ENCODE measurements at places on chromosomes 12 and 14. TPM values are rescaled to one million over a fixed set of nuclear protein-coding genes. Genes with fewer than 3 reads are reported as not detected.

Gene KLRC2
- not detected for polyA plus RNA-seq

Gene HOXC6
- 32.4 TPM for polyA plus RNA-seq

- no peak for DNase-seq
Measured at GRCh38 chr14:93832081-93832480, 43.8 kb upstream of the PRIMA1 start.

Gene CCDC88C
- 34.6 TPM for polyA plus RNA-seq

GRCh38 chr14:71960494-71961353 is 28.5 kb downstream of the RGS6 start:
- no peak for DNase-seq

- DNase-seq, result no peak
Measured at GRCh38 chr14:97177635-97178034, 380.5 kb downstream of the VRK1 start.

Gene HCAR3
- 0.67 TPM for polyA plus RNA-seq

Gene FZD10
- 2.6 TPM for polyA plus RNA-seq

DNA sequence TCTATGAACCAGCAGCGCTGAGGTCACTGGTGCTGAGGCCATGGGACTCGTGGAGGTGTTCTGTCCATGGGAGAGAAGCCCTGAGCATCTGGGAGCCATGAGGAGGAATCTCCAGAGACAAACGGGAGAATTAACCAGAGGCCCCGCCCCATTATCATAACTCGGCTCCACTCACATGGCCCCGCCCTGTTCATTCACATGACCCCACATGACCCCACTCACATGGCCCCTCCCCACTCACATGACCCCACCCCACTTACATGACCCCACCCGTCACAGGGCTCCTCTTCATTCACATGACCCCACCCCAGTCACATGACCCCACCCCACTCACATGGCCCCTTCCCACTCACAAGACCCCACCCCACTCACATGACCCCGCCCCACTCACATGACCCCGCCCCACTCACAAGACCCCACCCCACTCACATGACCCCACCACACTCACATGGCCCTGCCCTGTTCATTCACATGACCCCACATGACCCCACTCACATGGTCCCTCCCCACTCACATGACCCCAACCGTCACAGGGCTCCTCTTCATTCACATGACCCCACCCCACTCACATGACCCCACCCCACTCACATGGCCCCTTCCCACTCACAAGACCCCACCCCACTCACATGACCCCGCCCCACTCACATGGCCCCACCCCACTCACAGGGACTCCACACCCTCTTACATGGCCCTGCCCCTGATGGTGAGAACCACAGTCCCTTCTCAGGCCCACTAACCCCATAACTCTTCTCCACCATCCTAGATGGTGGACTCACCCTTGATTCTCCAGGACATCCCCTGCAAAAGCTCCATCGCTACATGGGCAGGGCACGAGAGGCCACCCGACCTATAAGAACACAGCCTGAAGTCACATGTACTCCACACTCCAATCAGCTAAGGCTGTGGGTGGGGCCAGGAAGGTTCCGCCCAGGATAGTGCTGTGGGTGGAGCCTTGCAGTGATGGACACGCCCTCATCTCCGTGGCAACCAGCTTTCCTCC is 151.1 kb upstream of the SFSWAP start:
- no peak for DNase-seq

GRCh38 chr12:131116468-131117117 is 162.9 kb downstream of the ADGRD1 start:
- no peak for DNase-seq

Gene UBR7
- polyA plus RNA-seq, result 35.6 TPM

DNA sequence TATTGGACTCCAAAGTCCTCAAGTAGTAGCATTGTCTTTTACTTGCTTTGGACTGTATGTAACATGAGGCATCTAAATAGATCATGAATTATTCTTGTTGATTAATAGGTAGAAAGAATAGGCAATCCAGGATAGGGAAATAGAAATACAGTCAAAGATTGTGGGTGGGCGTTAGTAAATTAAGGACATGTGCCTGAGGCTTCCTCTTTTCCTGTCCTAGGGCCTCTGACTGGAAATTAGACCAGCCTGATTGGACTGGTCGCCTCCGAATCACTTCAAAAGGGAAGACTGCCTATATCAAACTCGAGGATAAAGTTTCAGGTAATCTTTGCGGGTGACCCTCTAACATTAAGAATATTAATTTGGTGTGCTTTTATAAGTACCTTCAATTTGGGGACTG is 7.6 kb downstream of the NECAP1 start:
- DNase-seq, result no peak

- DNase-seq, result no peak
Measured at GRCh38 chr12:105231396-105231795, 4.6 kb downstream of the APPL2 start.

DNA sequence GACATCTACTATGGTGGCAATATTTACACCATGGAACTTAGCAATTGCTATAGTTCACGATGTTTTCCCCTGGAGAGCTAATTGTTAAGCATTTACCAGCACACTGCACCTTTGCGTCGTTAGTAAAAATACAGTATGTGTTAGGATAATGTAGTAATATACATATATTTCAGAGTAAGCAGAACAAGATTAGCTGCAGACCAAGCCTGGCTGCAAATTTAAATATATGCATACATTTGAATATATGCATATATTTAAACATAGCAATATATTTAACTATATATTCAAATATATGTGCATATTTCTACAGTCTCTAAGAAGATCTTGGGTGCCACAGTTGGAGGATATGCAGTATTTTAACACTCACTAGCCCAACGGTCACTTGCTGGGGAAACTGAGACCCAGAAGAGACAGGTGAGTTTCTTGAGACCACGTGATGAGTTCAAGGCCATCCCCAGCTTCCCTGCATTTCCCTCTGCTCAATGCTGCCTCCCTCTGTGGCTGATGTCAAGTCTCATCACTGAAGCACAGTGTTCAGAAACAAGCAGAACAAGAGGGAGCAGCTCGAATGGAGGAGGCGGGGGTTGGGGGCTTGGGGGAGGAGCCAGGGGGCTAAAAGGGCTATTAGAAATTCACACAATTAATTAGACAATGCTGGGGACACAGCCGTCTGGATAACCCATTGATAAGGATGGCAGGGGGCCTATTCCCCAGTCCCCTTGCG is 708.0 kb downstream of the MED13L start:
- no peak for DNase-seq

DNA sequence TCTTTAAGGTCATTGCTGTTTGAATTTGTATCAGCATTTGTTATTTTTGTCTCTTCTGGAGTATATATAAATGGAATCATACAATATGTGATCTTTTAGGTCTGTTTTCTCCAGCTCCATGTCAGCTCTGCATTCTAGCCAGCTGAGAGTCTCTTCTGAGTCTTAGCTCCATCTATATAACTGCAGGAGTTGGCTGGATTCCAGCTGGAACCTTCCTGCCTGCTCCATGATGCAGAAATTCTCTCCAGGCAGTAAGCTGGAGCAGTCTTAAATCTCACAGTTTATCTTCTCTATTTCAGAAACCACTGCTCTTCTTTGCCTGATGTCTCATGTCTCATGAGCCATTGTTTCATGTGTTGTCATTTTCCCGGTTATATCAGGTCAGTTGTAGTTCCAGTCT is 827.6 kb downstream of the NRXN3 start:
- peak; percentile 50 for DNase-seq

Gene PZP
- polyA plus RNA-seq, result 0.36 TPM

DNA sequence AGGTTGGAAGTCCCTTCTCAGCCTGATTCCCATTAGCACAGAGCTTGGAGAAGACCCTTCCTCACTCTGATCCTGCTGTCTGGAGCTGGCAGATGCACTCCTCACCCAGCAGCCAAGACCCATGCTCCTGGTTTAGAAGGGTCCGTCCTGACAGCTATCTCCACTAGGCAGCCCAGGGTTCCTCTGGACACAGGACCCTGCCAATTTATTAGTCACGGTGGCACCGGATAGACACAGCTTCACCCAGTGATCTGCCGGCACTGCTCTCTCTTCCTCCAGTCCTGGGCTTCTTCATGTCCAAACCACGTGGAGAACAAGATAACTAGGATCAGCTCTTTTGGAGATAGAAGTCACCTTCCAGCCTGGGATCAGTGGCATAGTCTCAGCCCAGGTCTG is 26.2 kb upstream of the TCL1B start:
- no peak for DNase-seq

DNA sequence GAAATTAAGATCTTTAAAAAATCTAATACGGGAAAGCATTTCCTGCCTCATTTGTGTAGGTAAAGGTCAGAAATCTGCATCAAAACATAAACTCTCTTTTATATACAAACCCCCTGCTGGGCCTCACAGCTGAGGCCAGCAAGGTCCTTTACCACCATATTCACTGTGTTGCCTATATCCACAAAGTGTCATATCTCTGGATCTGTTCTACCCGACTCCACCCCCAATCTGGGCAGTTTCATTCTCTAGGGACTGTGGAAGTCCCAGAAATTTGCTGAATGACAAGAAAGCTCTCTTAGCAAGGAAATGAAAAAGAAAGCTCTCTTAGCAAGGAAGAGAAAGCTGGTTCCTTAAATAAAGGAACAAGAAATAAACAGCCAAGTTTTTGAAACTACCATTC is 301.7 kb downstream of the KCNH5 start:
- no peak for DNase-seq

DNA sequence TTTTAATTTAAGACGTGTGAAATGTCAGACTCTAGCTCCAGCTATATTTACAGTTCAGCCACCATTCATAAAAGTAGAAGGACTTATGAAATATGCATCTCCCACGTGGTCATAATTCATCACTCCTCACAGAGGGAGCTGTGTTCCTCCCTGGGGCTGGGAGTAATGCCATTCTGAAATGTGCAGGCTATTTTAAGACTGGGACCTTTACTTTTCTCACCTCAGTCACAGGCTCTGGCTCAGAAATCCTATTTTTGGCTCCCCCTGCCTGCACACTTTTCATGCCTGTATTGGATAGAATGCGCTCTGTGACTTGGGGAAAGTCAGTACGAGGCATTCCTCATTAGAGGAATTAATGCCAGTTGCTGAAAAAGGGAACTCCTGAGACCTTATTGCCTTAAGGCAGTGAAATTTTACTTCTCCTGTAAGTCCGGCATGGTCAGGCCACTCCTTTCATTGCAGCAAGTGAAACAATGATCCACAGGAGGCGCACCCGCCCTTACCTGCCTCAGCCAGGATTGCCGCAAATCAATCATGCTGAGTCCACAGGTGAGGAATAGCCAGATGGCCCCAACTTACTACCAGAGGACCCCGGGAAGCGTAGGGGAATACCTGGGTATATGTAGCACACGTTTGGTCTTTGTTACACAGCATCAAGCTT is 1133.2 kb upstream of the TMEM132C start:
- no peak for DNase-seq

- no peak for DNase-seq
Measured at GRCh38 chr12:106133136-106134087, 5.3 kb downstream of the NUAK1 start.

DNA sequence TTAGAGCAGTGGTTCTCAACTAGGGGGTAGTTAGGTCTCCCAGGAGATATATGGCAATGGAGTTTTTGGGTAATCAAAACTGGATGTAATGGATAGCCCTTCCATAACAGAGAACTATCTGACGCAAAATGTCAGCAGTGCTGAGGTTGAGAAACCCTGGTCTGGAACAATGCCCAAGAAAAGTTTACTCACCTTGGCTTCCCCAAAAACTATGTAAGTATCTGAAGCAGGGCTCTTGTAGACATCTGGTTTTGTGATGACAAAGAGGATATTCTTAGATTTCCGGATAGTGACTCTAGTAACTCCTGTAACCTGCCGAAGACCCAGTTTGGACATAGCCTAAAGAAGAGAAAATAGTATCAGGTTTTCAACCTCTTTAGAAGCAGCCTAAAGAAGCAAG is 11.8 kb downstream of the NACA start:
- DNase-seq, result no peak

Gene TRIM9
- 1.2 TPM for polyA plus RNA-seq

Gene BMP4
- 48.0 TPM for polyA plus RNA-seq

- DNase-seq, result no peak
Measured at GRCh38 chr12:75995691-75996090, 35.9 kb downstream of the PHLDA1 start.

DNA sequence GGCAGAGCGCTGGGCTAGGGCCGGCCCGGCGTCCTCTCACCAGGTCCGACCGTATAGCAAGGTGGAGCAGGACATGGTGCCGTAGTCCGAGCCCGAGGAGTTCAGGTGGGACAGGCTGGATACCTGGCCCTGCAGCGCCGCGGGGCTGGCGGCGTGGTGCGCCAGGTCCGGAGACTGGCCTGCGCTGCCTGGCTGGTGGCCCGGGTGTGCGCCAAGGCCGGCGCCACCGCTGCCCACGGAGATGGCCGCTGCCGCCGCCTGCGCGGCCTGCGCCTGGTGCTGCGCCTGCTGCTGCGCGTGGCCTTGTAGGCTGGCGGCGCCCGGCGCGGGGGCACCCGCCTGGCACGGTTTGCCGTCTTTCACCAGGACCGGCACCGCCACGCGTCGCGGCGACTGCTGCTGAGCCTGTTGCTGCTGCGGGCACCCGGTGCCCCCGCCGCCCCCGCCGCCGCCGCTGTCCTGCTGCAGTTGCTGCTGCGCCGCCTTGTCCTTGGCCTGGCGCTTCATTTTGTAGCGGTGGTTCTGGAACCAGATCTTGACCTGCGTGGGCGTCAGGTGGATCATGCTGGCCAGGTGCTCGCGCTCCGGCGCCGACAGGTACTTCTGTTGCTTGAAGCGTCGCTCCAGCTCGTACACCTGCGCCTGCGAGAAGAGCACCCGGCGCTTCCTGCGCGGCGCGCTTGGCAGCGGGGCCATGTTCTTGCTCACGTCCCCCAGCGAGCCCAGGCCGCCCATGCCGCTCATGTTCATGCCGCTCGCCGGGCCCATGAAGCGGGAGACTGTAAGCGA is 2.6 kb downstream of the NKX2-1 start:
- no peak for DNase-seq

- DNase-seq, result no peak
Measured at GRCh38 chr14:84095681-84096080, 1434.3 kb upstream of the FLRT2 start.

Gene NR4A1
- 11.4 TPM for polyA plus RNA-seq

Gene TMEM30B
- 17.1 TPM for polyA plus RNA-seq

Measured in right renal pelvis (tissue), 4 donors.